HCEC 1CT (cell line): ENCODE measurements at places on chromosomes 2 and 18.

- DNase-seq = peak; percentile 39
Observed at GRCh38 chr2:26344581-26345282, 1.2 kb upstream of the SELENOI start.

DNA sequence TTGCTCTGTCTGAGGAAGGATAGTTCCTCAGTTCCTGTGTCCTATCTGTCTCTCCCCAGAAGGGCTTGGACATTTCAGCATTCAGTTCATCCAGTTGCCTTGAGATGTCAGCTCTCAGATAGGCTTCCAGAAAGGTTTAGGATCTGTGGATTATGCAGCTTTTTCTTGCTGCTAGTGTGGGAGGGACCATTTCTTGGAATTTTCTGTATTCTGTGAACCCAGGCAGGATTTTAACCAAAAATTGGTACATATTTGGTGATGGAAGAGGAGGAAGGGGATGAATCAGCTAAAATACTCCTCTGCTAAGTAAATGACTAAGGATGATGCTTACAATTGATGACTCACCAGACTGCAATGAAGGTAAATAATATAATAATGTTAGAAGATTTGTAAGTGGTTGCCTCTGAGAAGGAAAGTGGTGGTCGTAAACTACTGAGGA is 58.6 kb upstream of the DOCK10 start:
- DNase-seq = peak; percentile 99

- DNase-seq = peak; percentile 16
Observed at GRCh38 chr2:46258937-46259776, 38.0 kb upstream of the EPAS1 start.

DNA sequence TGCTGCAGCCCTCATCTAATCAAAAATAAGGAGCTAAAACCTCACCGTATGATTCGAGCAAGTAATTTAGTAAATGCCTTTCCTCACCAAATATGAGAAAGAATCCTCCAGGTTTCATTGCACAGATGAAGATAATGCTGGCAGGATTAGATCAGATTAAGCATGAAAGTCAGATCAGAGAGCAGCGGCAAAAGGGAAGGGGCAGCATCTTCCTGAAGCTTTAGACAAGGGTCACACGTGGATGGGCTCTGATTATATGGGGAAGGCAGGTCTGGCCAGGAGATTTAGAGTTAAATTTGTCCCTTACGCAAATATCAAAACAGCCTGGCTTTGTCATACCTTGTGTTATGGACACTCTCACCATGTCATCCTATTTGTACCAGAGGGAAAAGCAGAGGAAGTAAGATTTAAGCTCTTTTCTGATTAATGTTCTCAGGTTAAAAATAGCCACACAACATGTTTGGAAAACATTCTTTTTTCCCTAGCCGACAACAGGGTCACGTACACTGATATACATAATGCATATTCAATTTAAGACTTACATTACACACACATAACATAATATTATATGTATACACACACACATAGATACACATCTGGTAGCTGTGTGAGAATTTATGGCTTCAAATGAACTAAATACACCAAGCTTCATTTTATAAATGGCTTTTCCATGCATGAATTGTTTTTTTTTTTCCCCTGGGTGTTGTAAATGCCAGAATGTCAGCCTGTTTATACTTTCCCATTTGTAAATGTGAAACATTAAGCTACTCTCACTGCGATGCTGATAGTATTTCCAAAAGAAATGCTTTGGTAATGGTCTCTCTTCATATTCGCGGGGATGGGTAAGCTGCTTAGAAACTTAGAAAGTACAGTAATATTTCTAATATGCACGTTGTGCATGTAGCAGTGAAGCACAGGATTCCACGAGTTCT is 196.3 kb upstream of the SIX3 start:
- no peak for DNase-seq

DNA sequence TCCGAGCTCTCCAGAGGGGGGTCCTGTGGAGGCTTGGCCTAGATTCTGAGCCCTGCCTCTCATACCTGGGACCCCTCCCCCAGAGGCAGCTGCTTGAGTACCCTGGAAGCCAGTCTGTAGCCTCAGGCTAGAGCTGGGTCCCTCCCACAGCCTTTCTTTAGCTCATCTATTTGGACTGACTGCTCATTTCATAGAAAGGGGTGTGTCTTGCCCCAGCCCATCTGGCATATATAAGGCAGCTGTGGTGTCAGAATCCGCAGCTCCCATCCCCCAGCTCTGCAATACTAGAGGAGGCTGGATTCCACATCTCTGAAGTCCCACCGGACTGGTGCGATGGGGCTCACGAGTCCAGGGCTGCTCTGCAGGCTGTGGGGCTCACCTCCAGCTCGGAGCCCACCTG is 26.1 kb downstream of the MPHOSPH10 start:
- DNase-seq = no peak

GRCh38 chr2:78263571-78263970 is 741.4 kb upstream of the LRRTM4 start:
- no peak for DNase-seq

DNA sequence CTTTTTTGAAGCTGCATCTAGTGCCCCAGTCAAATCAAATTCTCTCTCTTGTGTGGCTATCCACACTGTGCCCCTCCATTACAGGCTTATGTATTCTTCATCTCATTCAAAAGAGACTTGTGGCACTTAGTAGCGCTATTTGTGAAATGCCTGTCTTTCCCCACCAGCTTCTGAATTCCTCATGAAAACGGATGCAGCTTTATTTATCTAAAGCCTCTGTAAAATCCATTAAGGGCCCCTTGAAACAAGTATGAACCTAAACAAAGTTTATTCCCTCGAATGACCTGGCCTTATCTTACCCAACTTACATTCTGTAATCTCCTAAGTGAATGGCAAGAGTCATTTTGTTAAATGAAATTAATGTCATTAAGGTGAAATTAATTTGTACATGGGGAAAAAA is 417.4 kb upstream of the PIK3C3 start:
- no peak for DNase-seq

DNA sequence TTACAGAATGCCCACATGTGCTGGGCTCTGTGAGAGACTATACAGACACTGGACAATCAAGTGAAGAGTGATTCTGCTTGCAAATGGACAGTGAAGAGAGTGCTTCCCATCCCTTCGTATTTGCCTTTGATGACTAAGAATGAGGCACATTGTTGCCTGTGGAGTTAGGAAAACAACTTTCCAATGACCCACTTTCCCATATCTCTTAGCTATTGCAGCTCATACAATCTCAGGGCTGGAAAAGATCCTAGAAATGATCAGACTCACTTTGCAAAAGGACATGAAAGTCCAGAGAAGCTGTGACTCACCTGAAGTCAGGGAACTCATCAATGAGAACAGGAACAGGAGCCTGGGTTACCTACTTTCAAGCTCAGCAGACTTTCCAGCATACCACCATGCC is 440.5 kb upstream of the TCF4 start:
- DNase-seq = no peak

DNA sequence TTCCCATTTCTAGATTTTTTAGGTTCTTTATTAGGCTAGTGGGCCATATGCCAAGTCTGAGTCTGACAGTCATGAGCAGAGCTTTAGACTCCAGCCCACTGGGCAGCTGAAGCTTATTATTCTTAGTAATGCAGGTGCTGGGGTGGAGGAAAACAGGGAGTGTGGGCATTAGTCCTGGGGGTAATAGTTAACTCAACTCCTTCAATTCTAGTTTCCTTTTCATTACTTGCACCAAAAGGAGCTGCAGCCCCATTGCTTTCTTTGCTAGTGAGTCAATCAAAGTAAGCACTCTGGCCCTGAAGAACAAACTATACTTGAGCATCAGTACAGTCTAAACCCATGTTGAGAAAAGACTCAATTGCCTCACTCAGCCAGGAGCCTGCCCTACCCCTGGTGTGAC is 35.5 kb downstream of the ICOS start:
- no peak for DNase-seq

DNA sequence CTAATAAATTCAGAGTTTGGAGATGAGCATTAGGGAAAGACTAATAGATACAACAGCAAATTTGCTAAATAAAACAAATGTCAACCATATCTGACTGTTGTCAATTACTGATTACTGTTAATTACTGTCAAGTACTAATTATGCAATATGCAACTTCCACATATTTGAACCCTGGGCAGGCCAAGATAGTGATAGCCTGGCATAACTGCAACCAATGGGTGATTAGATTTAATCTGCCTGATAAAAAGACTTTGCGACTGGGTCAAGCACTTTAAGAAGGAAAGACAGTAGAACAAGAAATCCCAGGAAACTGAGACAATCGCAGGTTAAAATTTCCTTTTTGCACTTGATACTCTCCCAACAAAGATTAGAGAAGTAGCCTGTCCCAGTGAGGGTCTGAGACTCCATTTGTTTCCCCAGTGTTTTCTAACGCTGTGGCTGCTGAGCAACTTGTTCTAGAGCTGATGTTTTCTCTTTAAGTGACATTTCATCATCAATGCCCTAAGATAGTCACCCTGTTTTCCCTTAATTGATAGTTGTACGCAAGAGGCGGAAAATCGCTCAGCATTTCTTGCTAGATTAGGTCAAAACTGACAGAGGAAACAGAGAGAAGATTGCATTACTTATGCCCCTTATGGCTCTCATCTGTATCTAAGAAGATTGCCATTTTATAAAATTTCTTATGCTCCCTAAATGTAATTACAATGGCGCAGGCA is 17.8 kb downstream of the ARHGAP15 start:
- no peak for DNase-seq

DNA sequence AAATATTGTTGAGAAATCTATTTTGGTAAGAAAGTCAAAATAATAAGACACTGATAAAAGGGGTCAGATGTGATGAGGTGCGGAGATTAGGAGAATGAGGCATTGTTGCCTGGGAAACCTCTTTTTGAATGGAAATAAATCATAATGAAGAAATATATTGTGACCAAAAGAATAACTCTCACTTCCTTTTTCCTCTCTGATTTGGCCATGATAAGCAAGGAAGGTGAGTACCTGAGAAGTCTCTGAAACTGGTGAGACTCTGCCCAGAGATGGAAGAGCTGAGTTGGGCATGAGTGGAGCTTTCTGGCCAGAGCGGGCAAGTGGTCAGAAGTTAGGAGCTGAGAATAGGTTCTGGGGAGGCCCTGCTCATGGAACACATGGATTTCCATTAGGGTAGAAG is 11.8 kb downstream of the LAMA3 start:
- DNase-seq = no peak

- DNase-seq = no peak
Observed at GRCh38 chr2:185643434-185643833, 95.2 kb upstream of the FSIP2 start.

DNA sequence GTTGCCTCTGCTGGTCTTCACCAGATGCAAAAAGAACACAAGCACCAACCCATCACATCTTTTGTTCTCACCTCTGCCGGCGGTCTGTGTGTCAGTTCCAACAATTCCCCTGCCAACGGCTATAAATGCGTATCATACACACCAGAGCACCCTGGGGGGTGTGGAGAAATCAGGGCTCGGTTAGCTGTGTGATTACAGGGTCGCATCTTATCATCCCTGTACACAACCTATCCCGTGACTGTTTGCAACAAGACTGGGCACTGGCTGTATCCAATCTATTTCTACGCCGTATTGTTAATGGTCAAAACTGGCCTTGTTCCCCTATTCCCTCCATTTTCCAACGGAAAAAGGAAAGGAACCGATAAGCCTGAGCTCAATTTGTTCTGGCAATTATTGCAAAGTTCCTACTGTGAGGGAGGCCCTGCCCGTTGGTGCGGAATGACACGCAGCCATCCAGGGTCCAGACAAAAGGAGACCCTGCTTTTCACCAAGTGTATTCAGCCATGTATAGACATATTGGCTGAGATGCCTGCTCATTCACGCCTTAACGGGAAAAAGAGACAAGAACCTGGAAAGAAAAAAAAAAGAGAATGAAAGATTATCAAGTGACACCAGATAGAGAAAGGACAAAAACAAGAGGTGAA is 136.9 kb downstream of the CDH20 start:
- DNase-seq = no peak

DNA sequence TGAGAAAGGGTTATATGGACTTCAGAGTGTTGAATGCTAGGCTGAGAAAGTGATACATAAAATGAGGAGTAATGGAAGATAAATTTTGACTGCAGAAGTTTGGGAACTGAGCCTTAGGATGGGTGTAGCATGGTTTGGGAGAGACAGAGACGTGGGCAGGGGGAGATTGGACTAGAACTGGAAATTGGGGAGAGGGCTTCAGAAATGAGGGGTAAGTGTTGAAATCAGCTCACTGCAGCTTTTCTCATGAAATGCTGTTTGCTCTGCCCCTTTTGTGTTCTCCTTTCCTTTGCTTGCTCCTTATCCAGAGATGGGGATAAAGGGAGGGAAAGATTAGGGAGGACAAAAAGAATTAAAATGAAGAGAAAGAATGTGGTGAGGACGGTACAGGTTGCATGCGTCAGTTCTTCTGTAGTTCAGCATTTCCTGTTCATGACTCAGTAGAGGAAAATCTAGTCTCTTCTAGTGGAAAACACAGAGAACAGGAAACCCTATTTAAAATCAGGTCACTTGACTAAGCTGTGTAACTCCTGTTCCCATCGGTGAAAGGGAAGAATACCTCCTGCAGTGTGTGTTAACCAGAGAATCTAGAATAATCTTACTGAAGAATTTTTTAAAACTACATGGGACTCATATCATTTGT is 105.6 kb downstream of the CRIM1 start:
- peak; percentile 97 for DNase-seq

- no peak for DNase-seq
Observed at GRCh38 chr2:129877289-129877741, 102.2 kb upstream of the RAB6C start.

DNA sequence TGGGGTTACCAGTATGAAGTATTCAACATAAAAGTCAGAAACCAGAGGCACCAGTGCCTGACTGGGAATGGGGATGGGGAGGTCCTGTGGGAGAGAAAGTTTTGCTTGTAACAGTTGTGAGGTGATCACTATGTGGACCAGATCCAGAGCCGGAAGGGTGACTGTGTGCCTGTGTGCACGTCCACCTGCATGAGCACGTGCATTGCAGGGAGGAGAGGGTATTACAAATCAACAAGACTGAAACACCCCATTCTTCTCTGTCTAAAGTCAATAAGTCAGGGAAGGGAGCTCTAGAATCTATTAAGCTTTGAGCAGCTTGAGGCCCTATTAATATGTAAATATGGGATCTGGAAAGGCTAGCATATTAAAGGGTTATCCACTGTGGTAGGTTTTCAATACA is 241.0 kb upstream of the ACVR2A start:
- DNase-seq = no peak

DNA sequence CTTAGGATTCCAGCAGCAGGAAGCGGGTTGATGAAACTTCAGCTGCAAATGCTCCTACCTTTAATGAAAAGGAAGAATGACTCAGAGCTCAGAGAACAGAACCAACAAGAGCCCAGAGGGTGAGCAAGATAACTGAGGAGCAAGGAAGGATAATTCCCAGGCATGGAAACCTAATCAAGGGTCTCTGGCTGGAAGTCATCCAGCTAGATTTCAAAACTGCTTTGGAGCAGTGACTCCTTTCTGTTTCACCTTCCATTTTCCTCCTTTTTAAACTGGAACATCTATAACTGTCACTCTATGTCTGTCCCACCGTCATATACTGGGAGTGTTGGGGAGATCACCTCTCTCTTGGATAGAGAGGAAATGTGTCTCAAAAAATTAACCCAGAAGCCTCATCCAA is 148.4 kb upstream of the RAB6C start:
- DNase-seq = no peak

DNA sequence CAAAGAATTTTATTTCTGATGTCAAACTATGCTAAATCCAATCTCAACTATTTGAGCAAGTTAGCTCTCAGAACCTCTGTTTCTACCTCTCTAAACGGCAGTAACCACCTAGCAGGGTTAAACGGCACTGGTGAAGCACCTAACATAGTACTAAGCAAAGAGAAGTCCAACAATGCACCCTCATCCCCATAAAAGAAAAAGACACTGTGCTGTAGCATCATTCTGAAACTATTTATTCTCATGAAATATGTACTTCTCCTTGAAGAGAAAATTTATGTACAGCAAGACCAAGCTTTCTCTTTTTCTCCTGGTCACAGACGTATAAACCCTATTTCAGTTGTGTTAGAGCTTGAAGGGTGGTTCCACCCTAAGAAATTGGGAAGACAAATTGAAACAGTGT is 4.8 kb downstream of the MEX3C start:
- DNase-seq = no peak
